Glutamatergic neuron (in vitro differentiated cells): ENCODE measurements at places on chromosomes 1 and 21. TPM values are rescaled to one million over a fixed set of nuclear protein-coding genes. Genes with fewer than 3 reads are reported as not detected.
A peak's percentile ranks its signal among the peaks of the same experiment; 100 is the strongest.

The CD5L gene
- not detected for total RNA-seq

The MRPL37 gene
- 50.9 TPM for total RNA-seq

The PRELP gene
- total RNA-seq, result not detected

The NUDT4B gene
- not detected for total RNA-seq

The CLCNKB gene
- total RNA-seq, result not detected

The RAB25 gene
- not detected for total RNA-seq

The CRYAA gene
- not detected for total RNA-seq

The SLC44A5 gene
- total RNA-seq, result 15.4 TPM

DNA sequence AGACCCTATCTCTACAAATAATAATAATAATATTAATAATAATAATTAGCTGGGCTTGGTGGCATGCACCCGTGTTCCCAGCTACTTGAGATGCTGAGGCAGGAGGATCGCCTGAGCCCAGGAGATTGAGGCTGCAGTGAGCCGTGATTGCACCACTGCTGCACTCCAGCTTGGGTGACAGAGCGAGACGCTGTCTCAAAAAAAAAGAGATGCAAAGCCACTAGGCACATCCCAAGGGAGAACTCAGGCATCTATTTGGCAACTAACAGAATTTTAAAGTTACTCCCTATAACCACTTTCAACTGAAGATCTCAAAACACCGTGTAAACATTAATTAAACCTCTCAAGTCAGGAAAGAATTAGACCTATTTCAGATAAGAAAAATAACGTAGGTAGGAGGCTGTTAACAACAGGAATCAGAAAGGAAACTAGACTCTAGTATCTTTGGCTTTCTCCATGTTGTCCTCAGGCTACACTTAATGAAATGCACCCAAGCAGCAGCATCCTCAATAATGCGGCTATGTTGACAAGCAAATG, 3.7 kb downstream of the RNF19B start:
- DNase-seq, result no peak

DNA sequence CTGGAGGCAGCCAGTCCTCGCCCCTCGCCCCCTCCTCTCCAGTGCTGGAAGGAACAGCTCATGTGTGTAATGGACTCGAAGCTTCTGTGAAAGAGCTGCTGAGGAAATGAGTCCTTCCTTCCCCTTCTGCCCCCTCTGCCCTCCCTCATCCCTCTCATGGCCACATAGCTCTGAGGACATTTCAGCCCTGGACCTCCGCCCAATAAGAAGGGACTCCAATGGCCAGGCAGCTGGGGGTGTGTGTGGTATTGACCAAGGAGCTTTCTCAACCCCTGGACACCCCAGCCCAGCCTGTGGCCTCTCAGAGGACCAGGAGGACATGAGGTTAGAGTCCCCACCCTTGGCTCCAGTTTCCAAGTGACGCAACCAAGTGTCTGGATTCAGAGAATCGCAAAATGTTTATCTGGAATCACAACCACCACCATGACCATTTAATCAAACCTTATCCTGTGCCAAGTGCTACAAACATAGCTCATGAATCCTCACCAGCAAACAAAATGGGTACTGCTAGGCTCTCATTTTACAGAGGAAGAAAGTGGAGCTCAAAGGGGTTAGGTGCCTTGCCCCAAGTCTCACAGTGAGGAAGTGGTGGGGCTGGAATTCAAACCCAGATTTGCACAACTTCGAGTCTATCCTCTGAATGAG, 47.8 kb upstream of the ECE1 start:
- DNase-seq, result no peak

DNA sequence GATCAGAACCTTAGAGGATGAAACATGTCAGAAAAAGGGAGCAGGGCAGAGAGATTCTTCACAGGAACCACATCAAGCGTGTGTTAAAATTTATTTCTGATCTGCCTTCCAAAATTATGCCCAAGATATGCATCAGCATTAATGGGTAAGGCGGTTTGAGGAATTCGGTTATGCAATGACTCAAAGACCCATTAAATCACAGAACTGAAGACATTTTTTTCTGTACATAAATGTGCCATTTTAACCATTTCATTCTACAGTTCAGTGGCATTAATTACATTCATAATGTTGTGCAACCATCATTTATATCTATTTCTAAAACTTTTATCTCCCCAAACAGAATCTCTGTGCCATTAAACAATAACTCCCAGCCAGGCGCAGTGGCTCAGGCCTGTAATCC, 43.4 kb downstream of the CNST start:
- DNase-seq, result no peak

DNA sequence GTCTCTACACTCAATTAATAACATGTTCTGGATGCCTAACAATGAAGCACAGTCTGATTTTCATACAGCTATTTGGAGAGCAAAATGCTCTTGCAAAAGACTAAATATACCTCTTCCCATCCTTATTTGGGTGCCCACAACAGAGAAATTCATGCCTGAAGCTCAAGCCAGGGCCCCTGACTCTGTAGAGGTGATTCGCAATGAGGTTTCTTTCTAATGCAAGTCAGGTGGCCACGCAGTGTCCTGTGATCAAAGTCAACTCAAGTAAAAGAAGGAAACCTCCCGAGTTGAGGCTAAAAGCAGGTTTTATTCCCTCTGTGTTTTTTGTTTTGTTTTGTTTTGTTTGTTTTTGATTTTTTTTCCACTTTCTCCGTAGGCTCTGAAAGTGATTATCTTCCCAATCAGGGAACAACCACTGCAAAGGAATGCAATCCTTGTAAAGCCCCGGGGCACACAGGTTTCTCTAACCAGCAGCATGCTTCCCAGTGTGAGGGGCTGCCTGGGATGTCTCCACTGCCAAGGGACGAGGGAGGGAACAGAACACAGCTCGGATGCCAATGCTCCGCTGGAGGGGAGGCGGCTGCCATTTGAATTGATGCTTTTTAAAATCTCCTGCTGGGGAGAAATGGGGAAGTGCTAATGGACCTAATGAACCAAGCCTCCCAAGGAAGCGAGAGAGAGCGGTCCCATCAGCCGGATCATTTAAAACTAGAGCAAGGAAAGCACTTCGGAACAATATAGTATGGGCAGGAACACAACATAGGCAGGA, 73.8 kb upstream of the SSX2IP start:
- DNase-seq, result no peak

DNA sequence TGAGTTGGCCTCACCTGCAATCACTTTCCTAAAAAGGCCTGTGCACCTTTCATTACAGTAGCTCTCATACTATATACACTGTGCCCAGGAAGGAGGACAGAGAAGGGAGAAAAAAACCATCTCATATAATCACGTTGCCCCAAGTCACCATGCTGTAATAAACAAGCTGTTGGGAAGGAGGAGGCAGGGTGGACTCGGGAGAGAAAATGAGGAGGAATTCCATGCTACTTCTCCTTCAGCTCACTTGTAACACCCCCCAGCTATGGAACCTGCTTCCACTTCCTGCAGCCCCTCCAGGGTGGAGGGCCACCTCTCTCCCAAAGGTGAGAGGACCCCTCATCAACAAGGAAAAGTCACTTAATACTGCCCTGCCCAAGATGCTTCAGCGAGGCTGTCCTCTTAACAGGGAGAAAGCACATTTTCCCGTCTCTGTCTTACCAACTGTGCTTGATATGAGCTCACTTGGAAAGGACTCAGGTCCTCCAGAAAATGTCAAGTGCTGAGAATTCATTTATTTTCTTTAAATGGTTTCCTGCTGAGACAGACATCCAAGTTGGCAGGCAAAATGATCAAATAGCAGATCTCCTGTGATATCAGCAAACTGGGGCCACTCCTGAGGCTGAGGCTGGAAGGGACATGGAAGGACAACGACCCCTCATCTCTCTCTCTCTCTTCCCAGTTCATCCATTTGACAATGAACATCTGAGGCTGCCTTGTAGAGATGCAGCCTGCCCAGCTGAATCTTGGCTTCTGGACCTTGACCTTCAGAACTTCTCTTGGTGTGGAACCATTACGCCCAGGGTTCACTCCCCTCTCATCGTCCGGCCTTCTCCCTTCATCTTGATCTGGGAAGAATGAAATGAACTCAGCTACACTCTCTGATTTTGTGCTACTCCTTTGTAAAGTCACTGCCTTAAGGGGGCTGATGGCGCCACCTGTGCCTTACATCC, 54.0 kb downstream of the CAPN9 start:
- DNase-seq, result no peak

GRCh38 chr1:115748401-115749150, 19.9 kb downstream of the CASQ2 start:
- no peak for DNase-seq

DNA sequence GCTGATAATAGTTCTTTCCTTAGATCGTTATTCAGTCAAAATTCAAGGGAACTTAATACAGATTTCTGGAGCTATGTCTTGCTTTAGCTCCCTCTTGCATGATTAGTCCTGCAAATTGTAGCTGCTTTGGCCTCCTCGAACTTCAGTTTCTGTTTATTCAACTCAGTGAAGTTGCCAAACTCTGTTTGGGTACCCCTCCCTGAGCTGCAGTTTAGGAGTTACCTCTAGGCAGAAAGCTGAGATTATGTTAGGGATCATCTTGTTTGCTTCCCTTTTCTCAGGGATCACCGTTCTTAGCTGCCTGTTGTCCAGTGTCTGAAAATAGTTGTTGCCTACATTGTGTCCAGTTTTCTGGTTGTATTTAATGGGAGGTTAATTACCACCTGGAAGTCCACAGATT, 43.5 kb downstream of the SNX27 start:
- no peak for DNase-seq

GRCh38 chr1:50106095-50106761, 2.5 kb upstream of the ELAVL4 start:
- DNase-seq, result peak; percentile 66

- DNase-seq, result no peak
These were observed 130.2 kb downstream of the ZMYM4 start for GRCh38 chr1:35398739-35399138.

DNA sequence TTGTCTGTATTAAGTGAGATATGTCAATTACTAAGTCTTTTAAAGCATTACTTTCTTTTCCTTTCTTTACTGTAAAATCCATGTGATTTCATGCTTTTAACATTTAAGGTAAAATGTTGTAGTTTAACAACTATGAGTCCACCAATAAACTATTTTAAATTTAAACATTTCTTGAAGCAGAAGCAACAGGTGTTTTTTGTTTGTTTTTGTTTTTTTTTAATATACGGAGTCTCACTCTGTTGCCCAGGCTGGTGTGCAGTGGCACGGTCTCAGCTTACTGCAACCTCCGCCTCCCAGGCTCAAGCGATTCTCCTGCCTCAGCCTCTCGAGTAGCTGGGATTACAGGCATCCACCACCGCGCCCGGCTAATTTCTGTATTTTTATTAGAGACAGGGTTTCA, 15.6 kb downstream of the AIDA start:
- no peak for DNase-seq

DNA sequence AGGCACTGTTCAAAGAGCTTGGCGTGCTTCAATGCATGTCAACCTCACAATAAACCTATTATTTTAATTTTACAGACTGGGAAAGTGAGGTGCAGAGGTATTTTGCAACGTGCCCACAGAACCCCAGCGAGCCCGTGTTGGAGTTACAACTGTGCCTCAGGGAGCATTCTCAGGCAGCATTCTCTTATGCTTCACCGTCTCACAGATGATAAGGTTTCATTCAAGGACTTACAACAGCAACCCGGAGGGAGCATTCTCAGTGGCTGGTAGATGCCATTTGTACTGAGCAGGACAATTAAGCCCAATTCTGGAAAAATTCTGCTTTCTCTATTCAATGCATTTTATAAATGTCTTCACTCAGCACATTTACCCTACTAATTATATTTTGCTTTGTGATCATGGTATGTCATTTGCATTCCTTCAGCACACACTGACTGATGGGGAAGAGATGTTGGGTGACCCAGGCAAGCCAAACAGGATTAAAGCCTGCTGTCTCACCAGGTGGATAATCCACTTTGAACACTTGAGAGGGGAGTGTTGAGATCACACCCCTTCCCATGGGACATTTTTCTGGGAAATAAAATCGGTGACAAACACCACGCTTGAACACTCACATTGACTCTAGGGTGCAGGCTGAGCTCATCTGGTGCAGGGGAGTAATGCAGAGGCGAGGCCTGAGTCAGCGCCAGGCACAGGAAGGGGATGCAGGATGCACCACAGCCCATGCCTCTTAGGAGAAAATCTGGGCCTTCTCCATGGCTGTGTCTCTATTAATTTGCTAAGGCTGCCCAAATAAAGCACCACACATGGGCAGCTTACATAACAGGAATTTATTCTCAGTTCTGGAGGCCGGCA, 113.9 kb downstream of the CLIC6 start:
- no peak for DNase-seq

DNA sequence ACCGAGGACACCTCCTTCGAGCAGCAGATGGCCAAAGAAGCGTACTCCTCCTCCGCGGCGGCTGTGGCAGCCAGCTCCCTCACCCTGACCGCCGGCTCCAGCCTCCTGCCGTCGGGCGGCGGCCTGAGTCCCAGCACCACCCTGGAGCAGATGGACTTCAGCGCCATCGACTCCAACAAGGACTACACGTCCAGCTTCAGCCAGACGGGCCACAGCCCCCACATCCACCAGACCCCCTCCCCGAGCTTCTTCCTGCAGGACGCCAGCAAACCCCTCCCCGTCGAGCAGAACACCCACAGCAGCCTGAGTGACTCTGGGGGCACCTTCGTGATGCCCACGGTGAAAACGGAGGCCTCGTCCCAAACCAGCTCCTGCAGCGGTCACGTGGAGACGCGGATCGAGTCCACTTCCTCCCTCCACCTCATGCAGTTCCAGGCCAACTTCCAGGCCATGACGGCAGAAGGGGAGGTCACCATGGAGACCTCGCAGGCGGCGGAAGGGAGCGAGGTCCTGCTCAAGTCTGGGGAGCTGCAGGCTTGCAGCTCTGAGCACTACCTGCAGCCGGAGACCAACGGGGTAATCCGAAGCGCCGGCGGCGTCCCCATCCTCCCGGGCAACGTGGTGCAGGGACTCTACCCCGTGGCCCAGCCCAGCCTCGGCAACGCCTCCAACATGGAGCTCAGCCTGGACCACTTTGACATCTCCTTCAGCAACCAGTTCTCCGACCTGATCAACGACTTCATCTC, 106.8 kb upstream of the VAMP3 start:
- DNase-seq, result no peak

GRCh38 chr1:16014509-16015482, 3.0 kb downstream of the HSPB7 start:
- no peak for DNase-seq

- DNase-seq, result no peak
These were observed 167.1 kb downstream of the ZBTB18 start for GRCh38 chr1:244218220-244218619.

DNA sequence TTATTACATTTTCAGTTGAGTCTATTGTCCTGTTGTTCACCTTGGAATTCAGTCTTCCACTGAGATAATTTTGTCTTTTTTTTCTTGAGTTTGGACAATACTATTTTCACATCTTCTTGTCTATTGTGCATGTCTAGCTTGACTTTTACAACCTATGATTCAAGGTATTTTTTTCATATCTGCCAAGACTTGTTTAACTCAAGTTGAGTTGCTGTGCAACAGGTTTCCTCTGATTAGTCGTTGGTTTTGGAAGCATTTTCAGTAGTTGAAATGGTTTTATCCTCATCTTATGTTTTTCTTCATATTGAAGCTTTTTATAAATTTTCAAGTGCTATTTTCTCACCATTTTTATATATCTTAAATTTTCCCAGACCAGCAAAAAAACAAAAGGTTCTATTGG, 103.6 kb downstream of the SCMH1 start:
- DNase-seq, result no peak

- DNase-seq, result no peak
These were observed 14.7 kb upstream of the CD2 start for GRCh38 chr1:116739371-116740012.
